Stimulated activated CD8-positive, alpha-beta memory T cell treated with anti-CD3 and anti-CD28 coated beads, Interleukin-15, amount 100 ng/mL, for 48 hours (primary cell): ENCODE measurements at places on chromosomes 7 and 10.

DNA sequence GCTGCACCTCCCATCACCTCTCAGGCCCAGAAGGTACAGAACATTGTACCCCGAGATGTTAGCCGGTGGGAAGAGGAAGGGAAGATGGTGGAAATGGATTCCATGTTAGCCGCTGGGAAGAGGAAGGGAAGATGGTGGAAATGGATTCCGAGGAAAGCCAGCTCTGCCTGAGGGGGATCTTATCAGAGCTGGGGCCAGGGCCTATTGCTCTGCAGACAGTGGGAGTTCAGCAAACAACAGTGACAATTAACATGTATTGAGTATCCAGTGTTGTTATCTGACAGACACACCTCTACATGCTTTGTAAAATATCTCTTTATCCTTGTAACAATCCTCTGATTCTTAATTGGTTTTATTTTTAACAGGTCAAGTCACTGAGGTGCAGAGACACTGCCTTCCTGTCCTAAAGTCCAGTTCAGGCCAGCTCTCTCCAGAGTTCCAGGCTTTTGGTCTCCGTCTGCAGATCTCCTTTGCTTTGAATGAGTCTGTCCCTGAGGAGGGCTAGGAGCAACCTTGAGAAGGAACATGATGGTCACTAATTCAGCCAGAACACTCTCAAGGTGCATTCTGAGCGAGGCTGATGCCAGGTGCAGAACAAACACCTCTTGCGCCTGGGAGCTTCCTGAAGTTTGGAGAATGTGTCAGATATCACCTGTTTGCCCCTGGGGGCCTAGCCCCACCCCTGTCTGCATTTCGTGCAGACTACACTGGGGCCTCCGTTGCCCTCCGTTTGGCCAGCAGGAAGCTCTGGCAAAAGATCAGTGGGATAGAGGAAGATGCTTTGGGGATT lies 82.4 kb upstream of the PODXL start:
- no peak for DNase-seq

DNA sequence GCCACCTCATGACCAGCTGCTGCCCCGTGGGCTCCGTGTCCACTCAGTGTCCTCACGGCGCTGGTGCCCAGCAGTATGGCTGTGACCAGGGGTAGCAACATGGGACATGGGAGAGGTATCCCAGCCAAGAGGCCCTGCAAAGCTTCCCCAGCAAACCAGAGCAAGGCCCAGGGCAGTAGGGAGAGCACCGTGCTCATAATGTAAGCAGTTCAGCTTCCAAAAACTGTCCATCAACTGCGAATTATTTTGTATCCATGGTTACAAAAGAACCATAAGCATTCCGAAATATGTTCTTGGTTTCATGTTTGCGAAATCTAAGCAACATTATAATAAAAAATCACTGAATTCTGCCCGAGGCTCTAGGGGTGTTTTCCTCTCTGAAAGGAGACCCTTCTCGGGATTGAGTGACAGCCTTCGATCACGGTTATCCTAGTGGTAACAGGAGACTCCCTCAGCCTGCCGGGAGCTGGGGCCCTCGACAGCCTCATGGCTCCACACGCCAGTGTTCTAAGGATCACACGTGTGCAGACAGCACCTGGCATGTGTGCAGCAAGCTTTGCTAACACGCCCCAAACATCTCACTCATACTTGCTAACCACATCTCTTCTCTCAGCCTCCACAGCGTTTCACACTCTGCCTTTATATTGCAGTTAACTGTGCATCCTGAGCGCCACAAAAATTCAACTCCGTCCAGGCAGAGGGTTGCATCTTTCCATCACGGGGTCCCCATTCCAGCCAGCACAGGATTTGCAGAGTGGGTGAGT lies 117.6 kb downstream of the DIP2C start:
- no peak for DNase-seq

DNA sequence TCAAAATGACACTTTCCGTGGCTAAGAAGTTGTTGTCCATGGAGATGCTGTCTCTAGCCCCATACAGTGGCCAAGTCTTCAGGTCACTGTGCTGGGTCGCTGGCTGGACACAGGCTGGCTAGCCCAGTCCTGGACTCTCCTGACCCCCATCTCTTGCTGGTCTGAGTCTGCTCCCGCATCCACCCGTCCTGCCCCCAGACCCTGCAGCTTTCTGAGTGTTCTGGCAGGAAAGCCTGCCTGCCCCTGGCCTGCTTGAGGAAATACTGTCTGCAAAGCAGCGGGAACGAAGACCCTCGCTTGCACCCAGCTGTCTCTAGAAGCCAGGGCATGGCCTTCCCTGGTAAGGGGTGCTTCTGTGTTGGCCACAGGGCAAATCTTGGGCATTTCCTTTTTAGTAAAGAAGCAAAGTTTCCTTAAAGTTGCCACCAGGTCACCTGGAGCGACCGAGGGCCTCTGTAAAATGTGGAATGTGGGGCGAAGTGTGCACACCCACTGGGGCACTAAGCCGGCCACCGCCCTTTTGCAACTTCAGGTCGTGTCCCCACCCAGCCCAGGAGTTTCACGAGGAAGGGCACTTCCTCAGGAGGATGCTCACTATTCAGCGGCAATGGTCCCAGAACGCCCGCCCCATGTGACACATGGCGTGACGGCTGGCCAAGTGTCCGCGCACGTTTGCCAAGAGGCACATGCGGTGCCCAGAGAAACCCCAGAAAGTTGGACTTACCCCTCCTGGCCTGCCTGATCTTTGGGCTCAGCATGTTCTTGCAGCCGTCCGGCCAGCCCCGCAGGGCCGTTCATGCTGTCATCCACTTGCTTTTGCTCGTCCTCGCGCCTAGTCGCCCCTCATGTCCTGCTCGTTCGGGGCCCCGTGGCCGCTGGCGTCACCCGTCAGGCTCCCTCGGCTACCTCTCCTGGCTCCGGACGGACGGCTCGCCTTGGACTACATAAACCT lies 558 bp downstream of the ARHGAP22 start:
- no peak for DNase-seq

DNA sequence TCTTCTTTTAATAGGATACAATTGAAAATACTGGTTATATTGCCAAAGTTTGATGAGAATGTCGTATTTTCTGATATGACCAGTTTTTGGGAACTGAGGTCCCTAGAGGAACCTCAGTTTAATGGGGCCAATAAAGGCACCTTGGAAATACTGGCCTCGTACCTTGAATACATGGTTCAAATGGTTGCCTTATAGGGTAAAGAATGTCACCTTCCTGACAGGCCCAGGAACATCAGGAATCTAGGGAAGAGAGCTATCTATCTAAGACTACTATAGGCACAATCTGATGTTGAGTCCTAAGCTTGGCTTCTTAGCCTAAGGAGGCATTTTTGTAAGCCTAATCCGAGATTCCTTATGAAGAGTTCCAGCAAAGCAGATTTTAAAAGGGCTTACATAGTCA lies 9.3 kb downstream of the SHTN1 start:
- DNase-seq: no peak

DNA sequence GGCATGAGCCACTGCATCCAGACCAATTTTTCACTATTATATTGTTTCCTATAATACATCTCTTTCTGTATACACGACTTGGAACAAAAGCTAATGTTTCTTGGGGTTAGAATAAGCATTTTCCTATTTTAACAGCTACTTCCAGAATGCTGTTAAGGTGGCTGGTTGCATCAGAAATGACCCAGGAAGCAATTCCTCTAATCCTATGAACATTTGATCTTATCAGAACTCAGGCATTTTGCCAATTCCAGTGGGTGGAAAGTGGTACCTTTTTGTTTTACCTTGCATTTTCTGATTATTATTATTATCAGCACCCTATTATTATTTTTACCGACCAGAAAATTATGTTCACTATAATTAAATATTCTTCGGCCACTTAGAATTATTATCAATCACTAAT lies 73.3 kb downstream of the NDUFB2 start:
- DNase-seq: no peak

GRCh38 chr10:5614155-5614721 lies 52.2 kb downstream of the ASB13 start:
- DNase-seq: no peak

DNA sequence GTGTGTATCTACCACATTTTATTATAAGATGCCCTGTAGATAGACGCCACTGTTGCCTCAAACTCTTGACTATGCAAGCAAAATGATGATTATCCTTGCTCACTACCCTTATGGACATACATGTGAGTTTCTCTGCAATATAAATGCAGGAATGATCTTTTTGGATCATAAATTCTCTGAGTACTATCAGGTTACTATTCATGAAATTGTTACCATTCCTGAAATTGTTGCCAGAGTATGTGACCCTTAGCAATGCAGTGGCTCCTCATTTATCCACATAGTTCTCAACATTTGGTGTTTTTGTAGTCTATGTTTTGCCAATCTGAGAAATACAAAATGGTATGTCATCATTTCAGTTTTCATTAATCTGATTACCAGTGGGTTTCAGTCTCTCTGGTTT lies 166.2 kb upstream of the FAM3C start:
- DNase-seq: no peak

GRCh38 chr7:157188091-157188665 lies 49.5 kb downstream of the UBE3C start:
- DNase-seq: no peak

DNA sequence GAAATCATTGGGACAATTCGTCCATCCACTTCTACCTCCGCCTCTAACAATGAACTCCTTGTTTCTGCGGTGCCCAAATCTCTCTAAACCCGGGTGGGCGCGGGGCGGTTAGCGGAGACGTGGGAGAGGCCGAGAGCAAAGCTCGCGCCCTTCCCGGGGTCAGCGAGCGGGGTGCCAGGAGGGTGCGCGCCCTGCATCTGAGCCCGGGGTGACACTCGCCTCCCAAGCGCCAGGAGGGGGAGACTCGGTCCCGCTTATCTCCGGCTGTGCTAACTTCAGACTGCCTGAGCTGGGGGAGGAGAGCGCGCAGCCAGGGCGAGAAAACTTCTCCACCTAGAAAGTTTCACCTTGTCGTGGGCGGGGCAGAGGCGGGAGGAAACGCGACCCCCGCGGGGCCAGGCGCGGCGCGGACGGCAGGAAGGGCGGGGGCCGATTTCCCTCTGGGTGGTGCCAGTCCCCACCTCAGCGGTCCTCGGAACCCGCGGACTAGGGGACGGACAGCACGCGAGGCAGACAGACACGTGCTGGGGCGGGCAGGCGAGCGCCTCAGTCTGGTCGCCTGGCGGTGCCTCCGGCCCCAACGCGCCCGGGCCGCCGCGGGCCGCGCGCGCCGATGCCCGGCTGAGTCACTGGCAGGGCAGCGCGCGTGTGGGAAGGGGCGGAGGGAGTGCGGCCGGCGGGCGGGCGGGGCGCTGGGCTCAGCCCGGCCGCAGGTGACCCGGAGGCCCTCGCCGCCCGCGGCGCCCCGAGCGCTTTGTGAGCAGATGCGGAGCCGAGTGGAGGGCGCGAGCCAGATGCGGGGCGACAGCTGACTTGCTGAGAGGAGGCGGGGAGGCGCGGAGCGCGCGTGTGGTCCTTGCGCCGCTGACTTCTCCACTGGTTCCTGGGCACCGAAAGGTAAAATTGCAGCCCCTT lies at the start of gene MET:
TSS of gene MET (plus strand) at position 516 of the 915 bp plus-strand sequence. CDS start 26,889 bp downstream, outside the sequence.
- peak; percentile 34 for DNase-seq

GRCh38 chr7:28782362-28782761 lies 175.8 kb downstream of the TRIL start:
- no peak for DNase-seq

- DNase-seq: no peak
Measured at GRCh38 chr10:4450981-4451908, 374.8 kb upstream of the AKR1E2 start.

GRCh38 chr7:119482209-119482608 lies 790.8 kb upstream of the KCND2 start:
- no peak for DNase-seq

DNA sequence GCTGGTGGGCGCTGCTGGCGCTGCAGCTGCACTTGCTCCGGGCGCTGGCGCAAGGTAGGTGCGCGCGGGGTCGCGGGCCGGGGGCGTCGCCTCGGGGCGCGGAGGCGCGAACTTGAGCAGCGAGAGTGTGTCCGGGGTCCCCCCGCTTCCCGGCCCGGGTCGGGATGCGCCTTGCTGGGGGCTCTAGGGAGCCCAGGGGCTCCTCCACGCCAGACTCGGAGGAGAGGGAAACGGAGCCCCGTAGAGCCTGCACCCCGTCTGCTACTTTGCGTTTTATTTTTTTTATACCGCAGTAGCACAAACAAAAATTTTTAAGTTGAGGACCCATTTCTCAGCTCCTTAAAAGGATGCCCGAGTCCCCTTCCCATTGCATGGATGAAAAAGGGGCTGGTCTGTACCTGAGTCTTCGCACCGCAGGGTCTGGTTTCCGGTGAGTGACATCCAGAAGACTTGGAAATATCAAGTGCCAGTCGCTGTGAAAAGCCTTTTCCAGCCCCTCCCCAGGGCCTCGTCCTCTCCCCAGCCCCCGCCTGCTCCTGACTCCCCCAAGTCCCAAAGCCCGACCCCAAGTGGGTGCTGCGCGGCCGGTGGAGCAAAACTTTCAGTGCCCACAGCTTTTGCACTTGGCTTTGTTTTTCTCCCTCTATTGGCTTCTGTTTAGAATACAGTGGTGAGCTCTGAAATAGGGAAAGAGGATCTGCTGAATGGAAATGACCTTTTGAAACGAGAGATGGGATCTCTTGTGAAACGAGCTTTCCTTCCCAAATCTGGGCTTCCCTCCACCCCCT lies 973 bp downstream of the SDK1 start:
- no peak for DNase-seq

DNA sequence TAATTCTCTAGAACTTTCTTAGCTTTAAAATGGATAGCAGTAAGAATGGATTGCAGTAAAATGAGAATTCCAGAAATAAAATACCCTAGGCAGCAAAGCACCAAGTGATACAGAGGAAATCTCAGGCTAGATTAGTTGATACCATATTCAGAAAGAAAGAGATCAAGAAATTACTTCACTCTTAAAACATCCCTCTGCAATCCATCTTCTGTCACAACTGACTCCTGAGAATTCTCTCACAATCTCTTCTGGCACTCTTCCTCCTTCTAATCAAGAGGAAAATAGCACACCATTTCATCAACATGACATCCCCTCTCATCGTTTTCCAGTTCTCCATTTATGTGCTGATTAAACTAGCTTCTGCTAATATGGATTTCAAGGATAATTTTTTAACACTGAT lies 42.2 kb upstream of the LAMB1 start:
- DNase-seq: no peak

DNA sequence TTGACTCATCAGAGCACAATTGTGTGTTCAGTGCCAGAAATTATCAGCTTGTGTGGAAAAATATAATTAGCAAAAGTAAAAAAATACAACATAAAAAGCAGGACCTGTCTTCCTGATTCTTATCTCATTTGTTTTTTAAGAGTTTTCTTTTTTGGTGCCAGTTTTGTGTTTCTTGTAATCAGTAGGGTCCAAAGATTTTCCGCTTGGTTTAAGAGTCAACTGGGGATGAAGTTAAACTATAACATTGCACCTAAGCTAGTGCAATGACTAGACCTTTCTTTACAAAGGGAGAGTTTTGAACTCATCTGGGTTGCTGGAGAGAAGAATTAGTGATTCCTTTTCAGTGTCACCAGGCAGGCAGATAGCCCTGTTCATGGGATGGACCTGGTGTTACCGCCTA lies 113.4 kb downstream of the PLPP4 start:
- DNase-seq: no peak

- DNase-seq: no peak
Measured at GRCh38 chr7:13745530-13745929, 243.9 kb downstream of the ETV1 start.

GRCh38 chr10:110350812-110351211 lies 46.1 kb upstream of the SMNDC1 start:
- no peak for DNase-seq
